ENCODE measurements at places on chromosomes 16 and 17.

- DNase-seq: no peak
Measured at GRCh38 chr17:53633856-53634255, 188.9 kb upstream of the KIF2B start.

DNA sequence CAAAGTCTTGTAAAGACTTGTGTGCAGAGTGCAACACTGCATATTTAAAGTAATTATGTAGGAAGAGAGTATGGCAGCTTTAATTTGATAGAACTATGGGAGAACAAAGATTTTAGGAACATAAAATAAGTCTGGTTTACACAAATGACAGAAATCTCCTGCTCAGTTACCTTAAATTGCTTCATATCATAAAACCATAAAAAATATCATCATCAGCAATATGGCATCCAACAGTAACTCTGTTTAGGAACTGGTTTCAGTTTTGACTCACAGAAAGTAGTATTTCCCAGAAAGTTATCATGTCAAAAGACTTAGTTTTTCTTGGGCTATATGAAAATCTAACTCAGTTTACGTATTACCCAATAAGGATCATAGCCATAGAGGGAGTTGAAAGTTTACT is 292.1 kb upstream of the PMFBP1 start:
- DNase-seq: no peak

DNA sequence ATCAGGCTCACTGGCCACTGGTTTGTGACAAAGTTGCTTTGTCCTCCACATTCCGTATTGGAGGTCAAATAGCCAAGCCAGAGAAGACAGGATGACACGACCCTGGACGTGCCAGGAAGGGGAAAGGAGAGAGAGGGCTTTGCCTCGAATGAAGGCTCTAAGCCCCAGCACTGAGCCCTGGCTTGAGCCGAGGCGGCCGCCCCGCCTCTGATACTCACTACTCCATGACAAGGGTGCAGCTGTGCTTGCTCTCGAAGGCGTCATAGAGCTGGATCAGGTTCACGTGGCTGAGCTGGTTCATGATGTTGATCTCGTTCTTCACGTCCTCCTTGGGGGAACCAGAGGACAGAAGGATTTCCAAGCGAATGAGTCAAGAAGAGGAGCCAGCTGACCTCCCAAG is 19.3 kb downstream of the MYLK3 start:
- DNase-seq: no peak

DNA sequence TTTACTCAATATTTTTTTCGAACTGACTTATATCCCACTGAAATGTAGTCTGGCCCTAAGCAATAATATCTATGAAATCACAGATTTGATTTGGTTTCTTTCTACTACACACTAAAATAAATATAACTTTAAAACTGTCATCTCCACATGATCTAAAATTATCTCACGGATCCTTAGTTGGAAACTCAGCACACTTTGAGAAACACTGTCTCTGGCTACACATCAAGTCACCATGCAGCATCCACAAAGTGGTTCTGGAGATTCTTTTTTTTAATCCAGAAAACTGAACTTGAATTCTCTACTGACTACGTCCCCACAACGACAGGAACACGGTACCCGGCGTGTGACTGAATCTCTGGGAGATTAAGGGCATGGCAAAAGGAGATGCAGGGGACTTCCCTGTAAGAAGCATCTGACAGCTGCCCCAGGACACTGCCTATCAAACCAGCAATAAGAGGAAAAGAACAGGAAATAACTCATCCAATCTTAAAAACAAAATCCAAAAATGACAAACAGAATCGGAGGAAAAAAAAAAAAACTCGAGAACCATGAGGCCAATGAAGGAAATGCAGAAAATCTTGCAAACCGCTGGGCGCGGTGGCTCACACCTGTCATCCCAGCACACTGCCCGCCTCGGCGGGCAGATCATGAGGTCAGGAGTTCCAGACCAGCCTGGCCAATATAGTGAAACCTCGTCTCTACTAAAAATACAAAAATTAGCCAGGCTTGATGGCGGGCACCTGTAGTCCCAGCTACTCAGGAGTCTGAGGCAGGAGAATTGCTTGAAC is 141.0 kb upstream of the RCVRN start:
- no peak for DNase-seq

DNA sequence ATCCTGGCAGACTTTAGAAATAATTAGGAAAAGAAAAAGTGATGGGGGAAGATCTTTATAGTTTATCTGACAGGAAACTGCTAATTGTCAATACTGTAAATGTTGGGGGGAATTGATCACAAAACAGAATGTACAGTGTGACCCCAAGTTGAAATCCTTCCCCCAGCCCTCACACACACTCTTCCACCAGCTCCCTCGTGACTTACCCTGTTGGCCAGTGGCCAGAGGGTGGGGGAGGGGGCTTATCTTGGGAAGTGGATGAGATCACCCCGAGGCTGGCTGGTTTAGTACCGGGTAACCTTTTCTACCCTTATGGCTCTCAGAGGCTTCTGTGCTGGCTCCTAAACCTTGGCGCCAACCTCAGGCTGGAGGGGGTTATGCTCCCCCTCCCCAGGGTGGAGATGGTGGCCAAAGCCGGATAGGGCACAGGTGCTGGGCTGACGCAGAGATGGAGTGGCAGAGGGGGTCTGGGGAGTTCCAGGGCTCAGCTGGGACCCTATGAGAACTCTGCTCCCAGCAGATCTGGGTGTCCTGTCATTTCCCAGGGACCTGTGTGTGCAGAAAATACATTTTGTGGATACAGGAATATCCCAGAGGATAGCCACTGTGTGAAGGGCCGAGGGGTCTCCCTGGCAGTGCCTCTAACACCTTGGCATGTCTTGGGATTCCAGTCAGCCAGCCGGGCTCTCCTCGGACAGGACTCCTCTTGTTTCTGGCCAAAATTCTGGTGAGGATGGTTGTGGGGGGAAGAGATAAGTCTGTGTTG is 18.6 kb downstream of the CDH16 start:
- no peak for DNase-seq

- no peak for DNase-seq
Measured at GRCh38 chr17:64571746-64572145, 65.0 kb downstream of the CEP95 start.

DNA sequence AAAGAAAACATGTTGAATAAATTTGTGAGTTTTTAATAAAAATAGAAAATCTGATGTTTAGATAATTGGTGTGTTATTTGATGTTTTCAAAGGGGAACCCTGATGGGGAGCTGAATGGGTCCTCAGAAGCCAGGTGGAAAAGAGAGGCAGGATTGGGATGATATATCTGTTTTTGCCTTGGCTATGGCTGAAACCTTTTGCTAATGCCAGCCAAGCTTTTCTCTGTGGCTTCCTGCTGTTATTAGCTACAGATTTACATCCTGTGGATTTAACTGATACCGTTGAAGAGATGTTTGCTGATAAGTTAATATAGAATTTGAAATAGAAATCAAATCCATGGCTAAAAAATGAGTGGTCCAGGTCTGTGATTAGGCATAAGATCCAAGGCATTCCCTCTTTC is 4.2 kb upstream of the AATF start:
- no peak for DNase-seq

GRCh38 chr16:7101054-7101453 is 231.6 kb upstream of the RBFOX1 start:
- no peak for DNase-seq
